ENCODE measurements at places on chromosomes 6 and 20. TPM values are rescaled to one million over a fixed set of nuclear protein-coding genes. Genes with fewer than 3 reads are reported as not detected.

GRCh38 chr6:15284743-15285142 lies 38.9 kb downstream of the JARID2 start:
- no peaks in the 10 kb centered on the region for H3K36me3 ChIP-seq
- peaks cover 75% of the 10 kb centered on the region for H3K4me1 ChIP-seq
- no peak for DNase-seq
- H3K27ac ChIP-seq: no peak overlapping the region
- H3K27me3 ChIP-seq: no peaks in the 10 kb centered on the region

DUSP22 gene
- 19.2 TPM for total RNA-seq

- H3K27ac ChIP-seq: no peak overlapping the region
- H3K36me3 ChIP-seq: no peaks in the 10 kb centered on the region
Measured at GRCh38 chr6:108947114-108947854, 99.1 kb downstream of the ARMC2 start.

- no peak for DNase-seq
- H3K4me1 ChIP-seq: no peaks in the 10 kb centered on the region
- no peak overlapping the region for H3K27ac ChIP-seq
- no peaks in the 10 kb centered on the region for H3K27me3 ChIP-seq
- no peaks in the 10 kb centered on the region for H3K36me3 ChIP-seq
Measured at GRCh38 chr6:137942736-137943135, 75.7 kb downstream of the TNFAIP3 start.

GRCh38 chr6:142189057-142189456 lies 42.0 kb downstream of the VTA1 start:
- H3K4me3 ChIP-seq: no peak overlapping the region
- H3K4me1 ChIP-seq: no peaks in the 10 kb centered on the region
- 0 out of 2 replicates have a peak, but pooled peaks cover 6% of the 10 kb centered on the region for H3K36me3 ChIP-seq
- no peaks in the 10 kb centered on the region for H3K27me3 ChIP-seq
- H3K27ac ChIP-seq: no peak overlapping the region

- H3K36me3 ChIP-seq: no peaks in the 10 kb centered on the region
- H3K27me3 ChIP-seq: peaks cover 61% of the 10 kb centered on the region
- no peaks in the 10 kb centered on the region for H3K4me1 ChIP-seq
- H3K27ac ChIP-seq: no peak overlapping the region
- no peak overlapping the region for H3K4me3 ChIP-seq
- DNase-seq: no peak
Measured at GRCh38 chr6:39391182-39391581, 68.7 kb upstream of the KCNK16 start.

- H3K27me3 ChIP-seq: no peaks in the 10 kb centered on the region
- no peaks in the 10 kb centered on the region for H3K4me1 ChIP-seq
- no peak overlapping the region for H3K27ac ChIP-seq
- no peak for DNase-seq
- no peak overlapping the region for H3K4me3 ChIP-seq
Measured at GRCh38 chr20:39778847-39779604, 816.9 kb downstream of the DHX35 start.
